Activated T-cell treated with anti-CD3 and anti-CD28 coated beads for 1 hour (primary cell): ENCODE measurements at places on chromosomes 5 and 9.

- no peak for DNase-seq
These were observed 9.9 kb downstream of the PLK2 start for GRCh38 chr5:58450018-58450417.

- DNase-seq, result no peak
These were observed 8.8 kb downstream of the SPIN1 start for GRCh38 chr9:88396836-88397577.

GRCh38 chr5:160312134-160312959 lies at the start of gene CCNJL:
TSS of gene CCNJL (minus strand) at chr5:160312564. CDS start at chr5:160311923, 641 bp downstream.
- DNase-seq, result no peak

DNA sequence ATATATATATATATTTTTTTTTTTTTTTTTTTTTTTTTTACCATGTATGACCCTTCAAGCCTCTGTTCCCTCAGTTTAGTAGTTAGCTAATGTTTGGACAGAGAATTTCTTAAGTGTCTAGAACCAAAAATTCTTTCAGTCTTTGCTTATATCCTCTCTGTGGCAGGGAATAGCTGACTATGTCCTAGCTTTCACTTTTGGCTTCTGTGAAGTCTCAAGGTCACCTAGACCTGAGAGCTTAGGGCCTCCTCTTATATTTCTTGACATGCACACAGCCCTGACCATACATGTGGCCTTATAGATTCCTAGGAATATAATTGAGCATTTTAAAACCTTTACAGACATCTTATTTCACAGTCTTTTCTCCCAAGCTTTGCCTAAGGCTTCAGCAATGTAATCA lies 930.8 kb upstream of the CDH9 start:
- no peak for DNase-seq

- no peak for DNase-seq
These were observed 70.0 kb downstream of the ZNF354C start for GRCh38 chr5:179130101-179130681.

- DNase-seq, result no peak
These were observed 160.7 kb upstream of the PITX1 start for GRCh38 chr5:135194573-135195269.

GRCh38 chr9:135023088-135023785 lies 64.2 kb upstream of the OLFM1 start:
- no peak for DNase-seq

DNA sequence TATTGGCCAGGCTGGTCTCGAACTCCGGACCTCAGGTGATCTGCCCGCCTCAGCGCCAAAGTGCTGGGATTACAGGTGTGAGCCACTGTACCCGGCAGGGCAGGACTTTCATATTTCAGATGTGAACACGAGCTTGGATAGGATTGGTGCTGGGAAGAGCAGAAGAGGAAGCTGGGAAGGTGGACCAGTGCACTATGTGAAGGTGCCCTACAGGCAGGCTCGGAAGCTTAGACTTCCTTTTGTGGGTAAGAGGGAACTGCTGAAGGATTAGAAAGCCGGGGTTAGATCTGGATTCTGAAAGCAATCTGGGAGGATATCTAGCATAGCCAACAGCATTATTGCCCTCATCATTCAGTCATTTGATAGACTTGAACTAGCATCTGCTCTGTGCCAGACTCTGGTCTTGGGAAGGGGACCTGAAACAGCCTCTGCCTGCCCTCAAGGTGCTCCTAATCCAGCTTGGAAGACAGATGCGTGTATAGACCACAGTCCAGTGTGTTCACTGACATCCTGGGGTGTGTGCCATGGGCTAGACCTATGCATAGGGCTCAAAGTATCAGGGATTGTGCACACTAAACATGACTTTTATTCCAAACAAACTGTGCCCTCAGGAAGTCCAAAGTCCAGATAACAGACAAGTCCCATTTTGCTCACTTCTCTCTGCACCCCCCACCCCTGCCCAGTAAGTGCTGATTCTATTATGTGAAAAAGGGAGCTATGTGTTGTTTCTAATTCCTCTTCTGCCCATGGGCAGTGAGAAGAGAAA lies 637 bp downstream of the CBY3 start:
- no peak for DNase-seq

DNA sequence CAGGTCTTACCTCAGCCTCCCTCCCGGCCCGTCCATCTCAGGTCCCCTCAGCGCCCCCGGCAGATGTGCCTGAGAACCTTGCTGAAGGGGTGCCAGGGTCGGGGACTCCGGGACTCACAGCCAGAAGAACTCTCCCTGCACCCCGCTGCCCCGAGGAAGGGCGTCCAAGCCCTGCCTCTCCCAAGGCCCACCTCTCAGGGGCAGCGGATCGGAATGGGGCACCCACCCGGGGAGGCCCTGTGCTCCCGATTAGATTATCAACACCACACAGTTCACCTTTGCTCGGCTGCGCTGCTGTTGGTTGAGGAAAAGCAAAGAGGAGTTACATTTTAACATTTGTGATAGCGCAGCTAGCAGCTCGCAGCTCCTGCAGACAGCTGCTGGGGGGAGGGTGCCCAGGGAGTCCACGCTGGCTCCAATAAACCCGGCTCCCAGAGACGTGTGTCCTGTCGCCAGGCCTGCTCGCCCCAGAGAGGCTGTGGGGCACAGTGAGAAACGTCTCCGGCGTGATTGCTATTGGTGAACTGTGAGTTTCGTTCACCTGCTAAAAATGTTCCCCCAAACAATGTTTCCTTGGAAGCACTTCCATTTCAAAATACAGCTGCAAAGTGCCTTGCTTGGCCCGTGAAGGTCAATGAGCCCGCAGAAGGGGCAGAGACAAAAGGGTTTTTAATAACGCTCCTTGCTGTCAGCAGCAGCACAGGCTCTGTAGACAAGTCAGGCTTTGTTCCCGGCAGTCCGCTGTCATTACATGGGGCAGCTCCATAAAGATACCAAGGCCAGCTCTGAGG lies 18.6 kb upstream of the SLC6A19 start:
- no peak for DNase-seq

DNA sequence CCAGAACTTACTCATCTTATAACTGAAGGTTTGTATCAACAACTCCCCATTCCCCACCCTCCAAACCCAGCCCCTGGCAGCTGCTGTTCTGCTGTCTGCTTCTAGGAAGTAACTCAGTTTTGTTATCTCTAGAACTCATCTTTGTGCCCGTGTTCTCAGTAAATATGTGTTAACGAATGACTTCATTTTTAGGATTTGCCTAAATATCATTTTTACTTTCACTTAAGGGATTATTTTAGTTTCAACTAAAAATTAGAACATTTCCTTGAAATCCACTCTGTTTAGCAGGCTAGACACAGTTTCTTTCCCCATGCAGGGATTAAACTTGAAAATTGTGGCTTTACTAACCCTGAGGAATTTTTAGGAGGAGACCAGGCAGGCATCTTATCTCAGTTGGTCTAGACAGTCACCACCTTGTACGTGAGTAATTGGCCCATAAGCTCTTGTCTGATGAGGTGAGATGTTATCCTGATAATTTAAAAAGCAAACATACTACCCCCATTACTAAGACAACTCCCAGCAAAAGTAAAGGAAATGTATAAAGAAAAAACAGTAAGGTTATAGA lies 68.2 kb upstream of the TNFAIP8 start:
- no peak for DNase-seq

GRCh38 chr5:14476786-14477435 lies 104.7 kb upstream of the OTULINL start:
- no peak for DNase-seq

DNA sequence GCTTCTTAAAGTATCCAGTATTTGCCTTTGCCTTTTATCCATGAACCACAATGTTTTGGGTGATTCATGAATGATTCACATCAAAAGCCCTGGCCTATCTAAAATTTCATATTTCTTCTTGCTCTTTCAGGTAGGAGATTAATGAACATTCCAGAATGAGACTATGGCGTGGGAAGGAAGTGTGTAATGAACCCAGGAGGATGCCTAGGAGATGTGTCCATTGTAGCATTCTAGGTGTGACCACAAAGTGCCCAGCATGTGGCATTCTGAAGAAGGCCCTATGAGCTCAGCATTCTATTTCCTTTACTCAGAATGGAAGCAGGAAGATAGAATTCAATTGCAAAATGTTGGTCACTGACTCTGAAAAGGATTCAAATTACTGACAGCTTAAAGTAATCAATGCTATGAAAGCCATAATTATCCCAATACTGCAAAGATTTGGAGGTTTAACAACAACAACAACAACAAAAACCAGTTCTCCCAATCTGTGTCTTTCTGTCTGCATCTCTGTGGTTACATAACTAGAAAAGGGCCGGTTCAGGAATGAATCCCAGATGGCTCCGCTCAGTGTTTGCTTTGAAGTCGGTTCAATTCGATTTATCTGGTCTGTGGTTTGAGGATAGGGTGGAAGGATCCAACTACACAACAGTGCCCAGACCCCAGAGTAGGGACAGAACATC lies 126.7 kb downstream of the FOXD1 start:
- DNase-seq, result no peak

DNA sequence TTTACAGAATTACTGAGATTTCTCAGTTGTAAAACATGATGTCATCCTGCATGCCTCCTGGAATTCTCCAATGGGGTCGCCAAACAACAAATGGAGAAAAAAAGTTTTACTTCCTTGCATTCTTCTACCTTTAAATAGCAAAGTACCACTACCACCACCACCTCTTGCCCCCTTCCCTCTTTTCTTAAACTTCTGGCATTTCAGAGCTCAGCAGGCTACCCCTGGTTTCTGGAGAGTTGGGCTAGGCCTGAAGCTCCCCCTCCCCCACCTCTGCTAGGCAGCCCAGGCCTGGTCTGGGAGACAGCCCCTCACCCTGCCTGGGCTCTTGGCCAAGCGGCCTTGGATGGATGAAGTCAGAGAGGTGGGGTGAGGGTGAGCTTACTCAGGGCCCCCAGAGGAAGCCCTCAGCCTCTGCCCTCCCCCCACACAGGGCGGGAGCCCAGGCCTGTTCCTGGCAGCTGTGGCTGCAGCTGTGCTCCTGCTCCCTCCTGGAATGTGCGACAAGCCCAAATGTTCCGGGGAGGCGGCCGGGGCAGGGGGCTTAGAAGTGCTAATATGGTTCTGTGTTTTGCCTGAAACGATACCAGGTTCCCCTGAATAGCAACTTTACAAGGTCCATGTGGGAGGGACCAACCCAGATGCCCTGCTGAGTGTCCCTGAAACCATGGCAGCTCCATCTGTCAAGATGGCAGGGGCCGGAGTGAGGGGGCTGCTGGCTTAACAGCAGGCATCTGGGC lies 6.0 kb upstream of the CCIN start:
- DNase-seq, result no peak

DNA sequence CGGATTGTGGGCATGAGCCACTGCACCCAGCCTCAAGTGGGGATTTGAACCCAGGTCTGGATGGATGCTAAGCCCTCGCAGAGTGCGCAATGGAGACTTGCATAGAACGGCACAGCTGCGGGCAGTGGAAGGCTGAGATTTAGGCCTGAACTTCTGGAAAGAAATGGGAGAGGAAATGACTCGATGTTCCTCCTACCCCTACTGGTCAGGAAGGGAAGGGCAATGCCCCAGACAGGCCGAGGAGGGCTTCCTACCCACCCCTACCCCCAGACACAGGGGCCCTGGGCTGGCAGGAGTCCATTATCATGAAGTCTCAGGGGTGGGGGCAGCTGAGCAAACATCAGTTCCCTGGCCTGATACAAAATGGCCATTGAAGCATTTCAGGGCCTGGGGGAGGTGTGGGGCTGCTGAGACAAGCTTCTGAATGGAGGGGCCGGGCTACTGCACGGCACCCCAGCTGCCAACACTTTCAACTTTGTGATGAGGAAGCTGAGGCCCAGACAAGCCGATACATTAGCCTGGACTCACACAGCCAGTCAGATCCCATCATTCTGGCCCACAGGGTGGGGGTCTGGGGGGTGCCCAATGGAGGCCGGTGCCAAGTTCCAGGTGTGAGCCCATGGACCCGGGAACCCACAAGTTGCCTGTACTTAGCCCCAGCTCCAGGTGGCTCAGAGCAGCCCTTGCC lies 13.5 kb upstream of the WDR38 start:
- DNase-seq, result no peak

GRCh38 chr9:32581512-32582143 lies 8.7 kb upstream of the NDUFB6 start:
- no peak for DNase-seq

DNA sequence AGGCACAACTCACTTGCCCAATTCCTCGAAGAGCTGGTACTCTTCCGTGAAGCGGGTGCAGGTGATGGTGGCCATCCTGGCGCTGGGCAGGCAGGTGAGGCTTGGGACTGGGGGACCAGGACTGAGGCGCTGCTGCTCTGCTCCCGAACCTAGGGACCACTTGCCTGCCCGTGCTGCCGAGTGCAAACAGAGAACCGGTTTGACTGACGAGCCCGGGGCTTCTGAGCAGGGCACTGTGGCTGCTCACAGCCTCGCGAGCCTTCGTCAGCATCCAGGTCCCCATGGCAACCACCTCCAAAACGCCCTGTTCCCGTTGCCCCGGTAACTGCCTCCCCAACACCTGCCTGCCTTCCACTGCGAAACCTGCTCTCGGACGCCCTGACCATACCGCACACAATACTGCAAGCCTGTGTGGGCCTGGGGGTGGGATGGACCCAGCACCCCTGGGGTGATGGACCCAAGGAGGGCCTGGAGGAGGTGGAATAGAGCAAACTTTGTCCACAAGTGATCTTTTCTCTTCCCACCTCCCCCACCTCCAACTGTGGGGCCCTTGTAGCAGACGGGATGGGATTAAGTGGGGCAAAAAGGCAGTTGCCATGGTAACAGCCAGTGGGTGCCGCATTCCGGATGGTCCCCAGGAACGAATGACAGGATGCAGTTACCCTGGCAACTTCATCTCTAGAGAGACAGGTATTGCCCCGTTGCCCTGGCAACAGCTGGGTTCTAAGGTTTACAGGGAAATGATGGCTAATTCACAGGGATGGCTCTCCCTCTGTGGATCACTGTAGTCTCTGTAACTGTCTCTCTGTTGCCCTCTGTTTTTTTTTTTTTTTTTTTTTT lies at the start of gene CAMK2A:
Gene CAMK2A, minus strand, starts transcription at position 223 of the 840 bp plus-strand sequence. Its CDS starts 148 bp downstream, at position 75.
- DNase-seq, result no peak

GRCh38 chr5:43997647-43998272 lies 391.5 kb downstream of the FGF10 start:
- DNase-seq, result no peak
